Lung (tissue), 17 donors: ENCODE measurements at places on chromosomes 2 and 18. TPM values are rescaled to one million over a fixed set of nuclear protein-coding genes. Genes with fewer than 3 reads are reported as not detected.

GRCh38 chr2:192025637-192026036, 169.1 kb downstream of the TMEFF2 start:
- H3K27ac ChIP-seq: no peak overlapping the region
- H3K4me3 ChIP-seq: no peak overlapping the region
- no peaks in the 10 kb centered on the region for H3K36me3 ChIP-seq
- no peak for DNase-seq

DNA sequence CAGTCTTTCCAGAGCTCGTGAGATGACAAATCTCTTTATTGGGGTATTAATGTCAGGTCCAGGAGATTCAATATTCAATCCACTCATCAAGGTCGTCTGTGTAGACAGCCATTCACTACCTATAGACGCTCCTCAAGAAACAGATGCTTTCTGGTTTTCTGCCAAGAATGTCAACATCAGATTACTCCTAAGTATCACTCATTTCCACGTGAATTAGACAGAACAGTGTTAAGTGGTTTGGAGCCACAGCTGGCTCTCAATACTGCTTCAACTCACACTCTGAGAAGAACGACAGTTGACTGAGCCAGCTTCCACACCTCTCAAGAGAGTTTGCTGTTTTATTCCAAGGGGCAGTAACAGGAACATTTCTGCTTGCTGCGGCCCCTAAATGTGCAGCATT, 113.5 kb upstream of the NEDD4L start:
- no peaks in the 10 kb centered on the region for H3K4me1 ChIP-seq
- DNase-seq: no peak
- H3K27ac ChIP-seq: no peak overlapping the region
- H3K36me3 ChIP-seq: no peaks in the 10 kb centered on the region
- H3K4me3 ChIP-seq: no peak overlapping the region

GRCh38 chr2:204357286-204357685, 188.0 kb upstream of the PARD3B start:
- no peak for DNase-seq
- H3K27ac ChIP-seq: no peak overlapping the region
- no peaks in the 10 kb centered on the region for H3K4me1 ChIP-seq
- no peaks in the 10 kb centered on the region for H3K27me3 ChIP-seq

DNA sequence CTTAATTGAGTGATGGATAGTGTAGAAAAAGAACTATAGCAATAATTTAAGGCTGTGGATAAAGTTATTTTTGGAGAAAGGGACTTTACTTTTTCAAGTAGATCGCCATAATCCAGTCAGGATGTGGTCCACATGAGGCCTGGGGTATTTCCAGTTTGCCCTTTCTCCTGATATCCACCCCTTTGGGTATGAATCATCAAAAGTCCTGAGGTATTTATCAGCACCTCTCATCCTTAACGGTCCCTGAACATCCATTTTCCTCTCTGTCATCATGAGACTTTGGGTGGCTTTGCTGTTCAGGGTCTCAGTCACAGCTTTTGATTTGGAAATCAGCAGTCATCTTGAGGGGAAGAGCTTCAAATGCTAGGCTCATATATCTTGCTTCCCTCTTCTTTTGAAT, 39.3 kb upstream of the ELAC1 start:
- DNase-seq: no peak
- H3K4me3 ChIP-seq: no peak overlapping the region
- H3K27me3 ChIP-seq: no peaks in the 10 kb centered on the region
- H3K36me3 ChIP-seq: peaks cover 23% of the 10 kb centered on the region

DNA sequence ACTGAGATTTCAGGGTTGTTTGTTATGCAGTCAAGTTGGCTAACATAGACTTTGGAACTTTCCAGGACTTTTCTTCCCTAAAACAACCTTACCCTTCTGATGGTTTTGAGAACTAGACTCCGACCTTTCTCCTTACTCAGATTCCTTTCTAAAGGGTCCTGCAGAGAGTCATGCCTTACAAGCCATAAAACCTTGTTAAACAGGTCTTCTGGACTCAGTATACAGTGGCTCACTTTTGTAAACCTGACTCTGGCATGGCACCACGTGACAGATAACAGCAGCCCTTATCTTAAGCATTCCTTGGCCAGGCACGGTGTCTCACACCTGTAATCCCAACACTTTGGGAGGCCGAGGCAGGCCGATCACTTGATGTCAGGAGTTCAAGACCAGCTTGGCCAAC, 253.2 kb upstream of the RAB6C start:
- no peaks in the 10 kb centered on the region for H3K27me3 ChIP-seq
- no peak for DNase-seq
- no peak overlapping the region for H3K4me3 ChIP-seq
- no peaks in the 10 kb centered on the region for H3K4me1 ChIP-seq
- H3K27ac ChIP-seq: no peak overlapping the region
- no peaks in the 10 kb centered on the region for H3K36me3 ChIP-seq

DNA sequence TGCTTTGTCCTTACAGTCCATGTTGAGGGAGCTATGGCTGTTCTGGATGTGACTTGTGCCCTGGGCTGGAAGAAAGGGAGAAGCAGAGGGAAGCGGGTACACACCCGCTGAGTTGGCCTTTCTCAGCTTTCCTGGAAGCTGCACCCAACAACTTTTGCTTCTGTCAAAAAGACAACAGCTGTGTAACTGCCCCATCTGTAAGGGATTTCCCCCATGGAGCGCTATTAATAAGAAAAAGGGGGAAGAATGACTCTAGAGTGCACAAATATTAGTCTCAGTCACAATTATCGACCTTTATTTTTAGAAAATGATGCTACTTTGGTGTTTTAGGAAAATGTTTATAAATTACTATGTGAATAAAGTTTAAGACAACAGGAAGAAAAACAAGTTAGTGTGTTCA, 368.3 kb downstream of the RAD51AP2 start:
- H3K36me3 ChIP-seq: no peaks in the 10 kb centered on the region
- H3K27ac ChIP-seq: no peak overlapping the region
- no peaks in the 10 kb centered on the region for H3K4me1 ChIP-seq
- no peak overlapping the region for H3K4me3 ChIP-seq
- no peak for DNase-seq

- no peaks in the 10 kb centered on the region for H3K27me3 ChIP-seq
- H3K27ac ChIP-seq: no peak overlapping the region
Measured at GRCh38 chr18:7793100-7793499, 226.0 kb downstream of the PTPRM start.

DNA sequence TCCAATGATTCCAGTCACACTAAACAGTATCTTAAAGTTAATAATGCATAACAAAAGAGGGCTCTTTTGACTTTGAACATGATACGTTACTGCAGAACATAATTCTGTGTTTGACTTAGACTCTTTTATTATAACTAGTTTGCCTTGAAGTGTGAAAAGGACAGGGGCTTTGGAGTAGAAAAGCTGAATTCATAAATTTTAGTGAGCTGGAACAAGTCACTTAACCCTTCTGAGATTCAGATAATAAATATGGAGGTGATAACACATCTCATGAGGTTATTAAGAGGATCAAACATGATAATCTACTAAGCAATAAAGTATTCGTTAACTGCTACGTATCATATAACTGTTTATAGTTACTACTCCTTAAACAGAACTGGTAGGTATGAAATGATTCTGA, 44.7 kb upstream of the FLACC1 start:
- peaks cover 8% of the 10 kb centered on the region for H3K36me3 ChIP-seq
- H3K4me1 ChIP-seq: peaks cover 23% of the 10 kb centered on the region
- no peaks in the 10 kb centered on the region for H3K27me3 ChIP-seq
- no peak overlapping the region for H3K4me3 ChIP-seq

GRCh38 chr18:64407606-64408005, 258.7 kb upstream of the LINC00305 start:
- no peak overlapping the region for H3K27ac ChIP-seq
- no peaks in the 10 kb centered on the region for H3K4me1 ChIP-seq
- H3K4me3 ChIP-seq: no peak overlapping the region
- no peak for DNase-seq

- DNase-seq: peak; percentile 62
- no peak overlapping the region for H3K27ac ChIP-seq
- no peaks in the 10 kb centered on the region for H3K27me3 ChIP-seq
- H3K4me3 ChIP-seq: no peak overlapping the region
- peaks cover 28% of the 10 kb centered on the region for H3K4me1 ChIP-seq
Measured at GRCh38 chr2:216700088-216700567, 4.8 kb upstream of the IGFBP5 start.

DNA sequence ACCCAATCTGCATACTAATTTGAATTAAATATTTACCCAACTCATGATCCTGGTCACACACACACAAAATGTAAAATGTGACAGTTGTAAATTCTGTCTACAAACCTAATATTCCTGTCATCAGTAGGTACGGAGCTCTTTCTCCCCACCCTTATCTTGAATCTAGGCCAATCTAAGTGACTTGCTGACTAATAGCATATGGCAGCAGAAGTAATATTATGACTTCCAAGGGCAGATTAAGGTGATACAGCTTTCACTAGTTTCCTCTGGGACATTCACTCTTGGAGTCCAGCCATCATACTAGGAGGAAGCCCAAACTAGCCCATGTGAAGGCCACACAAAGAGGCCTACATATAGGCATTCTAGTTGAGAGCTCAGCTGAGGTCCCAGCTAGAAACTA, 89.4 kb downstream of the TMEM131 start:
- no peaks in the 10 kb centered on the region for H3K27me3 ChIP-seq
- H3K4me1 ChIP-seq: no peaks in the 10 kb centered on the region
- no peak overlapping the region for H3K4me3 ChIP-seq
- H3K27ac ChIP-seq: no peak overlapping the region
- no peak for DNase-seq
- peaks cover 3% of the 10 kb centered on the region for H3K36me3 ChIP-seq

- DNase-seq: peak; percentile 67
- H3K27me3 ChIP-seq: no peaks in the 10 kb centered on the region
- no peak overlapping the region for H3K4me3 ChIP-seq
- H3K27ac ChIP-seq: no peak overlapping the region
Measured at GRCh38 chr18:63119647-63120046, 199.9 kb downstream of the BCL2 start.

APOB gene
- 0.28 TPM for total RNA-seq

ANKRD23 gene
- 6.4 TPM for total RNA-seq

CFAP53 gene
- total RNA-seq: 5.3 TPM

KIF5C gene
- 1.4 TPM for total RNA-seq

RPE gene
- 72.2 TPM for total RNA-seq

TSPYL6 gene
- total RNA-seq: not detected

RGPD4 gene
- 0.15 TPM for total RNA-seq
